ENCODE measurements at places on chromosomes 12 and 14. TPM values are rescaled to one million over a fixed set of nuclear protein-coding genes. Genes with fewer than 3 reads are reported as not detected.

Gene ALX1
- total RNA-seq: not detected

DNA sequence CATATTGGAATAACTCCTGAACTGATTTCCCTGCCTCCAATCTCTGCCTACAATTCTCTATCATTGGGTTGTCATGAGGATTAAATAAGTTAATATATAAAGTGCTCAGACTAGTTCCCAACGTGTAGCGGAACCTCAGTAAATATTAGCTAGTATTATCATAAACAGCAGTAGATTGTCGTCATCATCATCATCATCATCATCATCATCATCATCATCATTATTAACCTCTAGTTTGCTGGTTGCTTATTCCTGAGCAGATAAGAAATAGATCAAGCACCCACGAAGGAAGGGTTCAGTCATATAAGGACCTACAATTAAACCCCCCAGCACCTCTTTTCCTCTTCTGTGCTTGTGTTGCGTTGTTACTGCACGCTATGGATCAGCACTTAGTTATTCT lies 48.8 kb upstream of the PARP11 start:
- H3K4me3 ChIP-seq: no peak overlapping the region
- H3K36me3 ChIP-seq: no peaks in the 10 kb centered on the region
- no peaks in the 10 kb centered on the region for H3K4me1 ChIP-seq
- peaks cover 20% of the 10 kb centered on the region for H3K27me3 ChIP-seq

GRCh38 chr14:53346988-53347387 lies 193.9 kb upstream of the DDHD1 start:
- DNase-seq: no peak
- H3K27ac ChIP-seq: no peak overlapping the region
- no peaks in the 10 kb centered on the region for H3K4me1 ChIP-seq
- H3K36me3 ChIP-seq: no peaks in the 10 kb centered on the region
- no peak overlapping the region for H3K4me3 ChIP-seq
- H3K27me3 ChIP-seq: no peaks in the 10 kb centered on the region

DNA sequence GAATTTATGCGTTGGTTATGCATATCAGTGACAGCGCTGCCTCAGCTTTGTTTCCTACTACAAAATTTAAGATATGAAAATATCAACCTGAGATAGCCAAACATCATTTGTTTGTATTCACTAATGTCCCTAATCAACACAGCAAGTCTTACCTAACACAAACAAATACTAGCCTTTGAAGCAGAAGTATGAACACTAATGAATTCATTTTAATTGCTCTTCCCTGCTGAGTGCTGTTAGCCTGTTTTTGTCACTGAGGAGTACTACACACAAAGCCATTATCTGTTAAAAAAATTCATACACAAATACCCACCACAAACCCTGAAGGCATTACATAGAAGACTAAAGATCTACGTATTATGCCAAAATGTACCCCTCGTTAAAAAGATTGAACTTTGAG lies 150.8 kb downstream of the HELB start:
- no peak overlapping the region for H3K4me3 ChIP-seq
- H3K36me3 ChIP-seq: no peaks in the 10 kb centered on the region
- no peaks in the 10 kb centered on the region for H3K4me1 ChIP-seq
- no peak for DNase-seq
- no peaks in the 10 kb centered on the region for H3K27me3 ChIP-seq

DNA sequence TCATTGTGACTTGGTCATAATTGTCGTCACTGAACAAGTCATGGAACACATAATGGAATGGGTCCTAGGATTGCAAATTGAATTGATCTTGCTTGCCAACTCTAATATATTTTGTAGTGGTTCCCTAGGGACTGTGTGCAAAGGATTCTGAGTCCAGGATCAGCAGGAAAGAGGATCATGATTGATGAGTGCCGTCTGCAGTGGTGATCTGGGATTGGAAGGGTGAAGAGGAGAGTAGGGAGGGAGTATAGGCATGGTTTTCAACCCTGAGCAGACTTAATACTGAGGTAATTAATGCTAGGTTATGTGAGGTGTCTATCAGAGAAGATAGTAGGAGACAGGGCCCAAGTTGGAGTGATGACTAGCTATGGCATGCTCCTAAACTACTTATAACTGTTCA lies 168.9 kb downstream of the ESR2 start:
- peaks cover 100% of the 10 kb centered on the region for H3K36me3 ChIP-seq
- no peaks in the 10 kb centered on the region for H3K27me3 ChIP-seq
- DNase-seq: no peak
- no peaks in the 10 kb centered on the region for H3K4me1 ChIP-seq

DNA sequence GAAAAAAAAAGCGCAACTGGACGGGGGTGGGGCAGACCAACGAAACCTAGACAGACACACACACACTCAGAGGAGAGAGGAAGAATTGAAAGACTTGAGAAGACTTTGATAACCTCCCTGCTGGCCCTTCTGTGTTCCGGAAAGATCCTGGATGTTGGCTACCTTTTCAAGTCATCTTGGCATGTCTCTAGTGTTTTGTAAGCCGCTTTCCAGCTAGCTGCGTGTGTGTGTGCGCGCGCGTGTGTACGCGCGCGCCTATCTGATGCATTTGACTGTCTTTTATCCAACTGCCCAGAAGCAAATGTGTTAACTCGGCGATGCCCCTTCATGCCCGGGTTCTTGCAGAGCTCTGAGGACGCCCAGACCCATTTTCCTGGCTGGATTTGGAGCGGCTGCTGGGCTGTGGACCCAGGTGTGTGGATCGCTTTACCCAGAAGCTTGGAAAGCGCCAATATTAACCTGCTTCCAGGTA lies 664 bp downstream of the LRFN5 start:
- H3K4me1 ChIP-seq: peaks cover 25% of the 10 kb centered on the region
- peak; percentile 44 for DNase-seq
- H3K27me3 ChIP-seq: no peaks in the 10 kb centered on the region
- no peaks in the 10 kb centered on the region for H3K36me3 ChIP-seq

Gene DBX2
- total RNA-seq: not detected

DNA sequence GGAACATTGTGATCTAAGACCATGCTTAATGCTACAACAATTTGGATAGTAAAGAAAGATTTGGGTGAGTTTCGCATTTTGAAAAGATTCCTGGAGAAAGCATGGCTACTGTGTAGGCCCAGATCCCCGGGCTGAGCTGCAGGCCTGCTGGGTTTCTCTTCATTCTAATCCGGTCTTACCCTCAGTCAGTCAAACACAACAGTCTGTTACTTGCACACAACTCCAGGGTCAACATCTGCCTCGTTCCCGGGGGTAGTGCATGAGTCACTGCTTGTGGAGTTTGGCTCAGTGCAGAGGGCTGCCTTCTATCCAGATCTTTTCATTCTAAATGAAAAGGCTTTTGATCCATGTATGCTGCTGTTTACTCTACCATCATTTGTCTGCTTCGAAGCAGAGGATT lies 60.4 kb upstream of the SEL1L start:
- H3K4me1 ChIP-seq: no peaks in the 10 kb centered on the region
- H3K36me3 ChIP-seq: no peaks in the 10 kb centered on the region
- no peak overlapping the region for H3K27ac ChIP-seq

DNA sequence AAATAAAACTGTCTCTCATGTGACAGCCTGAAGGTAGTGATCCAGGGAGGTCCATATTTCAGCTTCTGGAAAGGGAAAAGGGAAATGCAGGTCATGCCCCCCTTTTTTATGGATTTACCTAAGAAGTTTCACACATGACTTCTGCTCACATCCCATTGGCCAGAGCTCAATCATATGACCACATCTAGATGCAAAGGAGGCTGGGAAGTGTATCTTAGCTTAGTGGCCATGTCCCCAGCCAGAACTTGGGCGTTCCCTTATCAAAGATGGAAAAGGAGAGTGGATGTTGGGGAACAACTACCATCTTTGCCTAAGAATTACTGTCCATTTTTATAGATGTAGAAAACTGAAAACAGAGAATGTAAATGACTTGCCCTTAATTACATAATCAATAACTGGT lies 26.5 kb upstream of the CRADD start:
- no peak for DNase-seq
- H3K4me3 ChIP-seq: no peak overlapping the region
- no peaks in the 10 kb centered on the region for H3K4me1 ChIP-seq
- H3K27me3 ChIP-seq: no peaks in the 10 kb centered on the region
- H3K36me3 ChIP-seq: no peaks in the 10 kb centered on the region

Gene SART3
- 56.2 TPM for total RNA-seq

GRCh38 chr12:127898616-127899015 lies 368.4 kb upstream of the TMEM132C start:
- H3K4me3 ChIP-seq: no peak overlapping the region
- no peaks in the 10 kb centered on the region for H3K36me3 ChIP-seq
- H3K27me3 ChIP-seq: no peaks in the 10 kb centered on the region

DNA sequence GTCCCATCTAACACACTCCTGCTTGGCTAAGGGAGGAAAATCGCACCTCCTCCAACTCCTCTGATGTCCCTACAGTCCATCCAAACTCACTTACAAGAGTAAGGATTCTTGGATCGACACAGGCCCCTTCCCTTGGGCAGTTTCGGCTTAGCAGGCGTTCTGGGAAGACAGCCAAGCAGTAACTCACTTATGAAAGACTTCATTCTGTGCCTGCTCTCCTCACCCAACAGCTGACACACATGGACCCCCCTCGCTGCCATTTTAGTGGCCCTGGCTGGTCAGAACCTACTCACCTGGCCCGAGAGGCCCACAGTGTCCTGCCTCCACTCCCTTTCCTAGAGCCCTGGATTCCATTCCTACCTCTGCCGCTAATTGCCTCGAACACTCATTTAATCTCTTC lies 52.3 kb upstream of the BCL2L14 start:
- no peaks in the 10 kb centered on the region for H3K36me3 ChIP-seq
- DNase-seq: no peak
- no peaks in the 10 kb centered on the region for H3K27me3 ChIP-seq
- H3K27ac ChIP-seq: no peak overlapping the region
- H3K4me3 ChIP-seq: no peak overlapping the region
- no peaks in the 10 kb centered on the region for H3K4me1 ChIP-seq

Gene GARIN6
- total RNA-seq: not detected

DNA sequence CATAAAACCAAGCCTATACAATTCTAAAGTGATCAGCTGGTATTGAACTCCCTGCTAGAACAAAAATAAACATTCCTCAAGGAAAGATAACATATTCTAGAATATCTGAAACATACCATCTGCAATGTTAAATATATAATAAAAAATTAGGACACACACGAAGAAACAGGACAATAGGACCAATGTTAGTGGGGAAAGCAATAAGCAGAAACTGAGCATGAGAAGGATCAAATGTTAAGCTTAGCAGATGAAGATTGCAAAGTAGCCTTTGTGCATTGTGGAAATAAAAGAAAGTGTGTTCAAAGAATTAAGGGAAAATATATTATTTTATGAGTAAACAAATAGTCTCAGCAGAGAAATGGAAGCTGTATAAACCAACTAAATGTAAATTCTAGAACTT lies 180.8 kb downstream of the EPS8 start:
- H3K36me3 ChIP-seq: no peaks in the 10 kb centered on the region
- no peaks in the 10 kb centered on the region for H3K4me1 ChIP-seq
- no peak overlapping the region for H3K4me3 ChIP-seq
- H3K27ac ChIP-seq: no peak overlapping the region

DNA sequence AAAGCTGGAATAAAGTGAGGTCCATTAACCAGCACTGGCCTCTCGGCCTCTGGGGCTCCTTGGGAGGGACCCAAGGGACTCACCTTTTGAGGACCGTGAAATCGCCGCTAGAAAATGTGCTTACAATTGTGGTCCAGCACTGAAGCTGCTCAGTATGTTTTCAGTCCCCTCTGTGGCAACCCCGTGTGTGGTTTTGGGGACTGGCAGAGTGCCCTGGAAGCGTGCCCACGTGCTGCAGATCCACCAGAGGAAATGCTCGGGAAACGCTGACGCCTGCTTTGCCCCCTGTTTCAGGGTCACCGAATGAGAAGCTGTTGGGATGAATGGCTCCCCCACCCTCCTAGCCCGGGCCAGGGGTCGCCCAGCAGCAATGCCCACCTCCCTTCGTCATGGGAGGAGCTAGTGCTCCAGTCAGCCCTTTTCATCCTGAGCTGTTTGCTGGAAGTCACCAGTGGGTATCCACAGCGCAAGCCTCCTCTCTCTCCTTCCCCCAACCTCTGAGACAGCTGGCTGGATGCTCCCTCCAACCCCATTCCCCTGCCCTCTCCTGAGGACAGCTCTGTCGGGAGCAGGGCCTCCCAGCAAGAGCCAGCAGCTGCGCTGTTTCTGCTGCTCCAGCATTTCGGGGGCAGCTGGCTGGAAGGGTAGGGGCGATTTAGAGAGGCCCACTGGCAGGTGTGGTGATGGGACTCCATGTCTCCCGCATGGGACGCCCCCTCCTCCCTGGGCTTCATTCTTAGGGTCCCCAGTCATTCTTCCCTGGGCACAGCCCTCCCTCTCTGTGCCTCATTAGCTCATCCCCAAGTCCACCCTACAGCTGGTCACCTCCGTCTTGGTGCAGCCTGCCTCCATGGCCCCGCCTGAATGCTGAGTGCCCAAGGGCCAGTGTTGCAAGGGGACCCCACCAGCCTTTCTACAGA lies 33.2 kb upstream of the PPP1R13B start:
- DNase-seq: peak; percentile 91
- H3K4me1 ChIP-seq: peaks cover 57% of the 10 kb centered on the region
- peak overlapping the region; percentile 27 for H3K4me3 ChIP-seq
- no peaks in the 10 kb centered on the region for H3K36me3 ChIP-seq

DNA sequence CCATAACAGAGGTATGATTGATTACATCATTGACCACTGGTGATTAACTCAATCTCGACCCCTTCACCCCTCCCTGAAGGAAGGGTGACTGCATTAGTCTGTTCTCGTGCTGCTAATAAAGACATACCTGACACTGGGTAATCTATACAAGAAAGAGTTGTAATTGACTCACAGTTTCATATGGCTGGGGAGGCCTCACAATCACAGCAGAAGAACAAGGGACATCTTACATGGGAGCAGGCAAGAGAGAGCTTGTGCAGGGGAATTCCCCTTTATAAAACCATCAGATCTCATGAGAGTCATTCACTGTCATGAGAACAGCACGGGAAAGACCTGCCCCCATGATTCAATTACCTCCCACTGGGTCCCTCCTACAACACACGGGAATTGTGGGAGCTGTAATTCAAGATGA lies 55.9 kb upstream of the TMCC3 start:
- H3K4me1 ChIP-seq: peaks cover 38% of the 10 kb centered on the region
- no peak overlapping the region for H3K4me3 ChIP-seq
- H3K27me3 ChIP-seq: no peaks in the 10 kb centered on the region
- no peak for DNase-seq
- no peak overlapping the region for H3K27ac ChIP-seq

Gene ZNF664
- 42.6 TPM for total RNA-seq

DNA sequence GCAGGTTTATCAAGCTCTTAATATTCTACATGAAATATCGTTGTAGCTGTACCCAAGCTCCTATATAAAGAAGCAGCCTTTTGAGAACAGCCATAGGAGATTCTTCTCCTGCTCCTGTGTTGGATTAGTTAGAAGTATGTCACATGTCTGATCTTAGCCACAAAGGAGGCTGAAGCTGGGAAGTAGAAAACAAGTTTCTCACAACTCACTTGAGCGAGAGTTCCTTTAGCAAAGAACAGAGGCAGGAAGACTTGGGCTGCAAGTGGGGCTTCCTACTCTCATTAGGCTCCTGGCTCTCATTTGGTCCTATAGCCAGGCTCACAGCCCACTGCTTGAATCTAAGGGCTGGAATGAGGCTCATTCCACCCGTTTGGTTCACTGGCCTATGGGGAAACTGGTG lies 281.9 kb downstream of the BTG1 start:
- no peaks in the 10 kb centered on the region for H3K36me3 ChIP-seq
- H3K4me1 ChIP-seq: no peaks in the 10 kb centered on the region
- no peak for DNase-seq
- H3K4me3 ChIP-seq: no peak overlapping the region
- H3K27me3 ChIP-seq: no peaks in the 10 kb centered on the region
